Esophagus squamous epithelium (tissue), 5 donors: ENCODE measurements at places on chromosomes 12 and 14. TPM values are rescaled to one million over a fixed set of nuclear protein-coding genes. Genes with fewer than 3 reads are reported as not detected.

MEG3 gene
- total RNA-seq = 4.0 TPM

C1QL4 gene
- total RNA-seq = not detected

ZNF641 gene
- 7.1 TPM for total RNA-seq

PTPRO gene
- total RNA-seq = not detected

MYF5 gene
- not detected for total RNA-seq

CPNE6 gene
- not detected for total RNA-seq

ZNF385A gene
- total RNA-seq = 39.3 TPM

NGB gene
- total RNA-seq = not detected

ERO1A gene
- 172 TPM for total RNA-seq

PLA2G1B gene
- not detected for total RNA-seq

STAC3 gene
- total RNA-seq = 0.38 TPM

PTPRB gene
- 4.4 TPM for total RNA-seq

APOF gene
- total RNA-seq = not detected

PRH2 gene
- 0.68 TPM for total RNA-seq

GMFB gene
- 10.2 TPM for total RNA-seq

SMARCC2 gene
- 64.9 TPM for total RNA-seq

SYCP3 gene
- 0.38 TPM for total RNA-seq

PLEKHG7 gene
- not detected for total RNA-seq

CCDC196 gene
- total RNA-seq = not detected

FITM1 gene
- 3.7 TPM for total RNA-seq

ACRBP gene
- total RNA-seq = not detected

TAS2R14 gene
- 0.80 TPM for total RNA-seq

OR4E2 gene
- not detected for total RNA-seq

TMEM121 gene
- total RNA-seq = 2.1 TPM

CELA1 gene
- not detected for total RNA-seq

KLHL33 gene
- not detected for total RNA-seq

CCDC38 gene
- not detected for total RNA-seq

RPL10L gene
- total RNA-seq = not detected

GSKIP gene
- 30.3 TPM for total RNA-seq

TAS2R13 gene
- not detected for total RNA-seq

SOS2 gene
- 17.0 TPM for total RNA-seq

PAX9 gene
- 91.9 TPM for total RNA-seq

LYZ gene
- total RNA-seq = 2.7 TPM

TMEM116 gene
- total RNA-seq = 12.1 TPM
